GF-D8 (cell line): ENCODE measurements at places on chromosomes 6 and 20.

- DNase-seq, result no peak
Measured at GRCh38 chr6:33857932-33858475, 54.2 kb upstream of the MLN start.

DNA sequence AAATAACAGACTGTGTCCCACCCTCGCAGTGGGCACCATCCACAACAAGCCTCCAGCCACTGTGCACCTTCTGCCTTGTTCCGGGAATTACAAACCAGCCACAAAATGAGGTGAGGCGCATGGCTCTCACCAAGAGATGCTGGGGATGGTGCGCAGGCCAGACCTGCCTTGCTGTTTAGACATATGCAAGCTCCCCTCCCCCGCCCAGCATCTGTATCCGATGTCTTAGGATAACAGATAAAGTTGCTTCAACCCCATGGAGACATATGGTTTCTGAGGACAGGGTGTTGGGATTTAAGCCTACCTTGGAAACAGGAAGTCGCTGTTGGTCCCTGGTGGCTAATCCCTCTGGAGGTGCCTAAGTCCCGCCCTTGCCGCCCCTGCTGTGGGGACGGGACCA, 50.4 kb upstream of the MPC1 start:
- DNase-seq, result no peak

DNA sequence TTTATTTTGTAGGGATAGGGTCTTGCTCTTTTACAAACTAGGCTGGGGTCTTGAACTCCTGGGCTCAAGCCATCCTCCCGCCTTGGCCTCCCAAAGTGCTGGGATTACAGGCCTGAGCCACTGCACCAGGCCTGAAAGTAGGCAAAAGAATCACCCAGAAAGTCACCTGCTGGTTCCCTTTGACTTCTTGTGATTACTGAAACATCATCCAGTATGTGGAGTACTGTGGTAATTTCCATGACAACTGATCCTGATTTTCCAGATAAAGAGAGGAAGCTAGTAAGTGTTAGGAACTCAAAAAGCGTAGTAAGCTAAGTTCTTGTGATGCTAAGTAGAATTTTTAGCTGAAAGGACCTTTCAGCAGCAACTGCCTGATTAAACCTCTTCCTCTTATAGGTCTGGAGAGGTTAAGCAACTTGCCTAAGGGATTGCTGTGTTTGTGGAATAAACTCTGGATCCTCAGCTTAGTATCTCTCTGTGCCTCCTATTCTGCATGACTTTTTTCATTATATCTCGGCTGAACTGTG, 16.8 kb downstream of the RALY start:
- no peak for DNase-seq

DNA sequence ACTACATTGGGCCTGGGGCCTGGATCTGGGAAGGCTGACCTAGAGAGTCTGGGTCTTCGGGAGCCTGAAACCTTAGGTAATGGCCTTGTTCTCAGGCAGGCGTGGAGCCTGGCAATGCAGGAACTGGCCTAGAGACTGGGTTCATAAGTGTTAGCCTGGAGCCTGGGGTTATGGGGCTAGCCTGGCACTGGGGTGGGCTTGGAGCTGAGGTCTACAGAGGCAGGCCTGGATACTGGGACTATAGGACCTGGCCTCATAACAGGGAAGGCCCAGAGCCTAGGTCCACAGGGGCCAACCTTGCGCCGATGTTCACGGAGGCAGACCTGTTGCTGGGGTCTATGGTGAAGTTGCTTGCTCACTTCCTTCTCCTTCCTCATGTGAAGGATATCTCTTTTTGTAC, 843.8 kb upstream of the GJE1 start:
- DNase-seq, result no peak

GRCh38 chr20:63344616-63345327, 16.4 kb downstream of the CHRNA4 start:
- no peak for DNase-seq

- DNase-seq, result no peak
Measured at GRCh38 chr6:24996269-24996836, 60.6 kb upstream of the RIPOR2 start.

DNA sequence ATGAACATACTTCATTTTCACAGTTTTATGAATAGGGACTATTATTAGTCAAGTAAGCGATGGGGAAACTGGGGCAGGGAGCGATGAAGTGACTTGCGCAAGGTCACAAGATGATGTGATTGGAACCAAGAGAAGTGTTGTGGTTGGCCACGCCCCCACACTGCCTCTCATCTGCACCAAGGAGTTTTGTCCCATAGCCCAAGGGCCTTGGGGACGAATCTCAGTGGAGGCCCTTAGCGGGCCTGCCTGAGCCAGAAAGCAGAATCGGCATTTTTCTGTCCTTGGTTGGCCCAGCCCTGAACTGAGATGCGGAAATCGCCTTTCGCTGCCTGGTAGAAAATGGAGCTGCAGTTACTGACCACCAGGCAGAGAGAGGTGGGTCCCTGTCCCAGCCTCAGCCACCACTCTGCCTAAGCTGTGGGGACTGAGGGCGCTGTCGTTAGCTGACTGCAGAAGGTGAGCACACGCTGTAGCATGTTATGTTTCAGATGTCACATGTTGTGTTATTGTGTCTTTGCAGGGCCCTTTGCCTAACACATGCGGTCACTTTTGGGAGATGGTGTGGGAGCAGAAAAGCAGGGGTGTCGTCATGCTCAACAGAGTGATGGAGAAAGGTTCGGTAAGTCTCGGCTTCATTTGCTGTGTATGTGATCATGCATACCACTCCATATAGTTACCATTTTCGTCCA, 57.8 kb downstream of the PTPN1 start:
- DNase-seq, result no peak

DNA sequence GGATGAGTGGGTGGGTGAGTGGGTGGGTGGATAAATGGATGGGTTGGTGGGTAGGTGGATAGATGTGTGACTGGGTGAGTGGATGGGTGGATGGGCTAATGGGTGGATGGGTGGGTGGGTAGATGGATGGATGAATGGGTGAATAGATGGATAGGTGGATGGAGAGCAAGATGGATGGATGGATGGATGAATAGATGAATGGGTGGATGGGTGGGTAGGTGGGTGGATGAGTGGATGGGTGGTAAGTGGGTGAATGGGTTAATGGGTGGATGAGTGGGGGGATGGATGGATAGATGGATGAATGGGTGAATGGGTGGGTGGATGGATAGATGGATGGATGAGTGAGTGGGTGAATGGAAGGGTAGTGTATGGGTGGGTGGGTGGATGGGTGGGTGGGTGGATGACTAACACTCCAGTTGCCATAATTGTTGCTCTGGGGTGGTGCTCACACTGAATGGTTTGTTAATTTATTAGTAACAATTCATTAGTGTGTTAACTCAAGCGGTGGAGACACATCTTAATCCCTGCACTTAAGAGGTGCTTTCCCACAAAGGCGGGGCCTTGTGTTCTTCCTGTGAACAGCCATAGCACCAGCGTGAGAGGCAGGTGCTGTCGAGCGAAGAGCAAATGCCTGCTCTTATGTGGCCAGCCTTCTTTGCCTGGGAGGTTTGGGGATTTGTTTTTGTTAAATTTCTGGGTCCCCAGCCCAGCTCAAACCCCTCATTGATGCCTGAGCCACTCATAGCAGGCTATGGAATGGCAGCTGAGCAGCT, 4.9 kb upstream of the APCDD1L start:
- DNase-seq, result no peak

GRCh38 chr6:155660251-155660977, 204.8 kb upstream of the NOX3 start:
- no peak for DNase-seq

DNA sequence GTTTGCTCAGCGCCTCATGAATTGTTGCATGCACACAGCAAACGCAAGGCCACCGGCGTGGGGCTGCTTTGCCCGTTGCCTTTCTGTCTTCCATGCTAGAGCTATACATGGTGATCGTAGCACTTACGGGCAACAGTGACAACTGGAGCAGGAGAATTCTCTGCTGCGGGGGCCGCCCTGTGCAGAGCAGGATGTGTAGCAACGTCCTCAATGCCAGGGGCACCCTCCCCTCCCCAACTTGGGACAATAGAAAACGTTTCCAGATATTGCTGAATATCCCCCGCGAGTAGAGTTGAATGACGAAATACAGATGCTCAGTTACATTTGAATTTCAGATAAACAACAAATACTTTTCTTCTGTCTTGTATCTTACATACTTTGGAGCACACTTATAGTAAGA, 198.7 kb downstream of the TFAP2C start:
- DNase-seq, result no peak

- DNase-seq, result no peak
Measured at GRCh38 chr6:161443848-161444247, 170.0 kb upstream of the AGPAT4 start.

DNA sequence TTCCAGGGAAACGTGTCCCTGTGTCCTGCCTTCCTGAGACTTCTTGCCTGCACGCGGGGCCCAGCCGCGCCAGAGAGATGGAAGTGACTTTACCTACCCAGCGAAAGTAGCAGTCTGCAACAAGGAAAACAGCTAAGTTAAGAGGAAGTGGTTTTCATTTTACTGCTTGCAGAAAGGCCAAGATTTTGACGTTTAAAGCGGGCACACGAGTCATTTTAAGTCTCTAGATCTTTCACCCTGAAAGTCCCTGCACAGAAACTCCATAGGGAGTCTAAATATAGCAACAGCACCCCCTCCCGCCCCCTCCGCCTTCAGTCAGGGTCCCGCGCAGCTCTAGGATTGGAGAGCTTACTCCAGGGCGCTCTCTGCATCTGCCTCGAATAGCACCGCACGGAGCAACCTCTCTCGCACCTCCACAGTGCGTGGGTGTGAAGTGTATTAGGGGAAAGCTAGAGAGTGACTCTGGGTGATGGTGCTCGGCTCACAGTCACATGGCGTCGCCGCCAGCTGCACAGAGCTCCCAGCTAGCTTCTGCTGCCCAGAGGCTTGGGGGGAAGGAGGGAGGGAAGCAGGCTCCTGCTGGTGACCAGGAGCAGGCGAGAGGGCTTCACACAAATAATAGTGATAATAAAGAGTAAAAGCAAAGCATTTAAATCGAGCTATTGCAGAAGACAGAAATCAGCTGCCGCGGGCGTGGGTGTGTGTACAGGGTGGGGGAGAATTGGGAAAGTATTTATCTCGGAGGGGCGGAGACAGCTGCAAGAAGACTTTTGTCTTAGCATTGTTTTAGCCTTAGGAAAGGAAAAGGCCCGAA, 1.8 kb upstream of the KCNQ5 start:
- peak; percentile 86 for DNase-seq

- DNase-seq, result no peak
Measured at GRCh38 chr6:139539852-139540251, 165.4 kb upstream of the CITED2 start.

GRCh38 chr6:116431964-116432595, 29.1 kb upstream of the CALHM6 start:
- no peak for DNase-seq

GRCh38 chr20:43583982-43584432, 6.7 kb upstream of the IFT52 start:
- peak; percentile 93 for DNase-seq

- DNase-seq, result no peak
Measured at GRCh38 chr20:13173201-13173600, 47.9 kb upstream of the ISM1 start.

GRCh38 chr6:122631571-122632249, 21.5 kb downstream of the PKIB start:
- no peak for DNase-seq

DNA sequence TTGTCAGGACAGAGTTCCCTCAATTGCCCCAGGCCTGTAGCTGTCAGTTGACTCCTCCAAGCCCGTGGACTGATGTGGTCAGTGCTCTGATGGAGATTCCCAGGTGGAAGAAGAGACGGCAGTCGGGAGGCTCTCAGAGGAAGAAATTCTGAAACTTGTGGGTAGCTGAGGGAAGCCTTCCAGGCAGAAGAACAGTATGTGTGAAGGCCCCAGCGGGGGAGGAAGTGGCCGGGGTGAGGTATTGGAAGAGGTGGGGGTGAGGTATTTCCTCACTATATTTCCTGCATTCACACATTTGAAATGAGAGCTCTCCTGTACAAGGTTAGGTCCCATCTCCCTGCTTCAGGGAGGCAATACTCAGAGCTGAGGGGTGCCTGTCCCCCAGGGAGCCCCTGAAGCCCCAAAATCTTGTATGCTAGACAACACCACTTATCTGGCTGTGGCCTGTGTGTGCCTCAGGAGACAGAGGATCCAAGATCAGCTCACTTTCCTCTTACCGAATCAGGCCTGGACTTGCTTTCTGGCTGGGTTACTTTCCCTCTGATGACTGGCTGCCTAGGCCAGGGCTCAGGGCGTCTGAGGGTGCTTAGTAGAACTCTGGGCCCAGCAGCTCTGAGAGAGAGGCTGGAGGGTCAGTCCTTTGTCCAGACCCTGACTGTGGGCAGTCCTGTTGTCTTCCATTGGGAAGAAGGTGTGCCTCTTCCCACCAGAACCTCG, 49.3 kb upstream of the MYL9 start:
- peak; percentile 58 for DNase-seq

GRCh38 chr6:35552285-35552917, 39.7 kb upstream of the TULP1 start:
- DNase-seq, result no peak

- no peak for DNase-seq
Measured at GRCh38 chr20:54846948-54847347, 371.6 kb downstream of the DOK5 start.

DNA sequence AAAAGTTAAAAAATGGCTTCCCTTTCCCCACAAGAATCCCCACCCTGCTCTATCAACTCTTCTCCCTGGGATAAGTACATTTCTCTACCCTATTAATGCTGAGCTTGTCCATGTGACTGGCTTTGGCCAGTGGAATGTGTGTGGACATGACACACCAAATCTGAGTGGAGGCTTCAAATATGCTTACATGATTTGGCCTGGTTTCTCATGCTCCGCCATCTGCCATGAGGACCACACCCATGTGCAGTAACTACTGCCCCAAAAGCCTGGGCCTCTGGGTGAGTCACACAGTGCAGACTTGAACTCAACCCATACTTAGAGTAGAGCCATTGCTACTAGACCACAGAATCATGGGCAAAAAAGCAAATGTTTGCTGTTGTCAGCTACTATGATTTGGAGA, 65.4 kb downstream of the PRND start:
- no peak for DNase-seq
